ENCODE measurements at places on chromosomes 3 and 15. TPM values are rescaled to one million over a fixed set of nuclear protein-coding genes. Genes with fewer than 3 reads are reported as not detected.

FANCD2OS gene
- total RNA-seq: not detected

- DNase-seq: no peak
Observed at GRCh38 chr3:48130321-48130904, 57.8 kb downstream of the CDC25A start.

LAMB2 gene
- total RNA-seq: not detected

DNA sequence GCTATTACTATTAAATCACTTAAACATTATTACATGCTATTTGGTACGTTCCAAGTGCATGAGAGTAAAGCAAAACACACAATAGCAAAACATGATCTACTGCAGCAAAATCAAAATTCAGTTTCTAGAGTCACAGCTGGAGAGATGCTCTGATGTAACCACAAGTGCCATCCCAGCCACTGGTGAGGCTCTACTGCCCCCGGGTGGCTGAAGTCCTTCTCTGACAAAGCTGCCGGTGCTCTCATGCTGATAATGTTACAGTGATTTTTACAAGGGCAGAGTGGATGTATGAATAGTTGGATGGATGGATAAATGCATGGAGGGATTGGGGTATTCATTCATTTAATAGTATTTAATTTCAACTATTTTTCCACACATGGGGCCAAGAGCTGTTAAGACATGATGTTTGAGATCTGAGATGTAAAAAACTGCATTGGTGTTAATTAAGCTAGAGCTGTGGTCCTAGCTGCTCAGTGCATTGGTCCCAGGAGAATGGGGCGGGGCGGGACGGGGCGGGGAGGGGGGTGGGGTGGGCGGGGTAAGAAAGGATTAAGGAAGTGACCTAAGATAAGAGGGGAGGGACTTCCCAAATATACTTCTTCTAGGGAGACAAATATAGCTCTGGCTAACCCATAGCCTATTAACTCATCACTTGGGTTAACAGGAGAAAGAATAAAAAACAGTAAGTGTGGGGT lies 5.3 kb upstream of the SPESP1 start:
- DNase-seq: peak; percentile 83

DNA sequence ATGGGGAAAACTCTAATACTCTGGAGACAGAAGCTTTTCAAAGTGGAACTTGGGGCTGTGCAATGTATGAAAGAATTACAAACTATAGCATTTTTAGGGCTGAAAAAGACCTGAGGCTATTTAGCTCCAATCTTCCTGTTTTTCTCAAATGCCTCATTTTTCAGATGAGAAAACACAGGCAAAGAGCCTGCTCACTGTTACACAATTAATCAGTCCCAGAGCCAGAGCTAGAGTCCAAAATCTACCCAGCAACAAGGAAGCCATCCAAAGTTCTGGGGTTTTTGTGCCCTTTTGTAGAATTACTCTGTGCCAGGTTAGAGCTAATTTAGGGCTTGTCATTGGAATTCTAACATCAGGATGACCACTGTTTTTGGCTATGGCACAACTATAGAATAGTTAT lies 45.5 kb downstream of the GPR149 start:
- no peak for DNase-seq

MB21D2 gene
- total RNA-seq: 3.2 TPM

DNA sequence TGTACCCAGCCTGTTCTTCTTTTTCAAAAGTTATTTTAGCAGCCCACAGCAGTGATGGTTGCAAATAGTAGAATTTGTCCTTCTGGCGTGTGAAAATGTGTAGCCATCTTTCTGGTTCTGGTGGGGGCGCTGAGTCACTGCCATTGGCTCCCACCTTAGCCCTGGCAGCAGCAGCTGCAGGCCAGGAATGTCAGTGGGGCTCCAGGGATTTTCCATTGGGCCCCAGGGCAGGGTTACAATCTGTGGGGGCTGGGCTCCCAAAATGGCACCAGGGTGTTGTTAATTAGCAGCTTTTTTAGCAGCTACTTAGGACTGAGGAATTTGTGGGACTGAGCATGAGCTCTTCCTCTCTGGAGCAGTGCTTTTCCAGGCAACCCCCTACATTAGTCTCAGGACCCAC lies 38.9 kb downstream of the TOPAZ1 start:
- DNase-seq: no peak

DNA sequence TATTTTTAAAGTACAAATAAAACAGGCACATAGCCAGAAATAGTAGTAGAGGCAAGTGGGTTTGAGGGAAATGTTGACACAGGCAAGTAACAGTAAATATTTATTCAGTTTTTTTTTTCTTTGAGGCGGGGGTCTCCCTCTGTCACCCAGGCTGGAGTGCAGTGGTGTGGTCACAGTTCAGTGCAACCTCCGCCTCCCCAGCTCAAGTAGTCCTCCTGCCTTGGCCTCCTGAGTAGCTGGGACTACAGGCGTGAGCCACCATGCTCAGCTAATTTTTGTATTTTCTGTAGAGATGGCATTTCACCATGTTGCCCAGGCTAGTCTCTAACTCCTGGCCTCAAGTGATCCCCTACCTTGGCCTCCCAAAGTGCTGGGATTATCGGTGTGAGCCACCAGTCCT lies 43.5 kb downstream of the PHLDB2 start:
- DNase-seq: no peak

DNA sequence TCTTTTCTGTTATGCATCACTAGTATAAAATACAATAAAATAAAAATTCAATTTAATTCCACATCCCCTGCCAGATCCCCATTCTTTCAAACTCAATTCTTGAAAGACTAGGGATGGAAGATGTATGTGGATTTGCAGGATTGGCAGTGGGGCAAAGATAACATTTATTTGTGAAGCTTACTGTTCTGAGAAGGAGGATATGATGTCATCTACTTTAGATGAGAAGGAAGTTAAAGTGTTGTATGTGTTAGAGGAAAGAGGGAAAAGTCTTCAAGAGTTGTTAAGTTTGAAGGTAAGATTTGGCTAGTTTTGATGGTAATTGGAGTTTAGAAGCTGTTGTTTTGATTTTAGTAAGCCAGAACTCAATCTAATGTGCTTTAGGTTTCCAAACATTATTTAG lies 845.1 kb upstream of the NR2F2 start:
- no peak for DNase-seq

DNA sequence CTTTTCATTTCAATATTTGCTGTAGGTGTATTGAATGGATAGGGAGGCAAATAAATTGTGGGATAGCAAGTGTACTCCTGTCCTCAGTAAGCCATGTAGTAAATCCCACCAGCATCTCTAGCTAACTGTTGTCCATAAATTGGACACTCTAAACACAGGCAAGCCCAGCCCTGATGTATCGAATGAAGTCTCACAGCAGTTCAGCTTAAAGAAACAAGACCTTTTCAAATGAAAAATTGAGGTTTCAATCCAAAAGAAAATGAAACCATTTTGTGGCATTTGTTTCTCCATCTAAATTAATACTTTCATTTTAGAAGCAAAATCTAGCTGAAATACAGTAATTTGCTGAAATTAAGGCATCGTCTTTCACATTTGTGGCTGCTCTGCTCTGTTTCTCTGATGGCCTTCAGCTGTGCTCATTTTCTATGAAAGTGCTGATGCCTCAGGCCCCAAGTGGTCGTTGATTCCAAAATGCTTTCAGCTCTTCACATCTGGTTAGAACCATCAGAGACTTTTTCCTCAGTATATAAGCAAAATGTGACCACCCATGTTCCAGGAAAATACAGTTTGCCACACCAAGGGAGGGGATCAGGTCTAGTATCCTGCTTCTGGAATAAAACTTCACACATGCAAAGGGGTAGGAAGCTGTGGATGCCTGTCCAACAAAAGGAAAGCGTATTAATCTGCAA lies 245.0 kb downstream of the ZMAT3 start:
- DNase-seq: no peak

DNA sequence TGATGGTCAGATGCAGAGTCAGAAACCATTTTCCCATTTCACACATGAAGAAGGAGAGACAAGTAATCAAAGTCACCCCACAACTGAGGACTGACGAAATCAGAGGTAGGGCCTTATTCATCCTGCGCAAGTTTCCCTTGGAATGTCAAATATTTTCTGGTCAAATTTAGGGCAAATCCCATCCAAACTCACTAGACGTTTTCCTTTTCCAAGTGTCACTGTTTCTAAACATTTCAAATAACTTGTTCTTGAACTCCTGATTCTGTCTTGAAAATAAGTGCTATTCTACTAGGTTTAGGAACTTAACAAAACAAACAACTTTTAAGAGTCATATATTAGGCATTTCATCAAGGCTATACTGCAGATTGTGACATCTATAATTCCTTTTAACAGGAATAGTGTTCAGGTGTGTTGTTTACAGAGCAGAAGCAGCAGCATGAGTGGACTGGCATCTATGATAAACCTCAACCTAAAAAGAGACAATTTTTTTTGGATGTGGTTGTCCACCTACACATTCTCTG lies 40.7 kb downstream of the SUMF1 start:
- DNase-seq: no peak

DNA sequence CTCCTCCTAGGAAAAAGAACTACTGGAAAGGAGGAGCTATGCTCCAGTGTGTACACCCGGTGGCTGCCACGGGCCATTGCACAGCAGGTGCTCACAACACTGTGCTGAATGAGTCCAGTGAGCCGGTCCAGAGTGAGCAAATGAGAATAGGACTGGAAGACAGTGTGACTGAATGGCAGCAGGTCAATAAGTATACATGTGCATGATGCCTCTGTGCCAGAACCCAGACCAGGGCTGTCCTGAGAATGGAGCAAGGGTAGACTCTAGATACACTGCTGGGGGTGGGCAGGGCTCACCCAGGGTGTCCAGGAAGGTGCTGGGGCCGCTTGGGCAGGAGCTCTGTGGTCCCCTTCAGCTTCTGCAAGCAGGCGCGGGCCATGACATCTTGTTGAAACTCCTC lies 8.3 kb downstream of the POLG start:
- no peak for DNase-seq

AGTR1 gene
- not detected for total RNA-seq

GRCh38 chr15:51751697-51752683 lies 593 bp downstream of the TMOD2 start:
- peak; percentile 39 for DNase-seq

ZDHHC19 gene
- not detected for total RNA-seq

- DNase-seq: no peak
Observed at GRCh38 chr15:101795455-101795854, 7.9 kb upstream of the OR4F6 start.

DNA sequence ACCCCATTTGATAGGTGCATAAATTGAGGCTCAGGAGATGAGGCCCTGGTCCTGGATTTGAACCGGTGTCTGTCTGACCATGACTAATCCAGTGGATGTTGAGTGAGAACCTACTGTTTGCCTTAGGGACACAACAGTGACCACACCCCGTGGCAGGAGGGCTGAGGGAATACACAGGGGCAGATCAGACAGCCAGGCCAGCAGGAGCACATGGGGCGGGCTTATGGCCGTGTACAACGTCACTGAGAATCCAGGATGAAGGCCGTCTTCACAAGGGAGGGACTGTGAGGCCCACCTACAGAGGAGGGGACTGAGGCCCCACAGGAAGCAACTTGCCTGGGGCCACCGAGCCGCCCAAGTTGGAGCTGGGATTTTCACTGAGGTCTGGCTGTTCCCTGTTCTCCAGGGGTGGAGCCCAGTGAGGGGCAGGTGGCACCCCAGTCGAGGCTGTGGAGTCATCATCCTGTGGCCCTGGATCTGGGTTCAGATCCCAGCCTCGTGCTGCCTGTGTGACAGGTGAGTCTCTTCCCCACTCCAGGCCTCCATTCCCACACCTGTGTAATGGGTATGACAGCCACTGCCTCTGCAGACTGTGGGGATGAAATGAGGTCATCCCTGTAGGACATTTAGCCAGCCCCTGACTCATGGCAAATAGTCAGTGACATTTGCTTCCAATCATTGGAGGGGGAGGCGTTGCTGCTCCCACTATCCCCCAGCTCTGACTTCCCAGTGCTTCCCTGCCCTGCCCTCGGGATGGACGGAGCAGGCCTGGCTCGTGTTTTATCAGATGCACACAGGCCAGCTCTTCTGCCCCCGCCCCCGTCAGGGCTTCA lies 6.3 kb upstream of the PLXND1 start:
- no peak for DNase-seq
